HCT116 (cell line): ENCODE measurements at places on chromosomes 7 and 10.

DNA sequence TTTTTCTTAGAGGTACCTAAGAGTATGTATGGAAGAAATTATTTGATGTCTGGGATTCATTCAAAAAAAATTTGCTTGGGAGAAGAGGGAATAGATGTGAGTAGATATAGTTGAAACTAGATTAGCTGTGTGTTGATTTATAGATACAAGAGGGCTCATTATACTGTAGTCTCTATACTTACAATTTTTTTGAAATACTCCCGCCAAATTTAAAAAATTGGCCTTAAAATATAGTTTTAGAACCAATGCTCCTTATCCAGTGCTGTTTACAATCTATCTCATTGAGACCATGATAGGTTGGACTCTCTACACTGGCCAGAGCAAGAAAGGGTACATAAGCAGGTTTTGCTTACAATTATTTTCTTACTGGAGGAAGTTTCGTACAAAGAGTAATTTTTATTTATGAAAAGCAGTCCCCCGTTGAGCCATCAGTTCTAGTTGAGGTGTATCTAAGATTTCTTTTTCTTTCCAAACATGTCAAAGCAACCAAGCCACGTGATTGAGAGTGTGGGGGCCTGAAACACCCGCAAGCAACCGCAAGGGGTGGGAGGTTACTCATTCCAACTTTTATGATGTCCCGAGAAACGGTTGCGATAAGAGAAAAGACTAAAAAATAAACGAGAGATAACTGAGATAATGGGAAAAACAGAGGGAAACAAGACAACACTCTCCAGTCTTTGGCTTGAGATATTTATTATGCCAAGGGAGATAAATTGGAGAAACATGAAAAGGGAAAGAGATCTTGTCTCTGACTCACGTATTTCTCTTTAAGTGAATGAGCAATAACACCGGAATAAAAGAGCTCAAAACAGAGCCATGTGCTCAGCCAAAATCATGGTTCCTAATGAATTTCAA, 729.2 kb downstream of the LRMDA start:
- DNase-seq, result no peak

DNA sequence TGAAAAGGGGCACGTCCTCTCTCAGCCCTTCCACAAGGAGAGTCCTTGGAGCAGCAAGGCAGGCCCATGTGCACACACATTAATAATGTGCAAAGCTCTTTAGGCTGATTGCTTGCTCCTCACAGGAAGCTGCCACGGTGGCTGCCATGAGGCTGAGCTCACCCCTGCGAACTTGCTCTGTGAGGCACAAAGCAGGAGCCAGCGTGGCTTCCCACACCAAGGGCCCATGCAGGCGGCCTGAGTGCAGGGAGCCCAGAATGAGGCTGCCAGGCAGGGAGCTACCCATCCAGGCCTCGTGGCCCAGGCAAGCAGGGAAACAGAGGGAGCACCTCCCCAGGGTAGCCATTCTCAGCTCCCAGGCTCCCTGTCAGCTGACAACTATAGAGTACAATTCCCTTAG, 242.9 kb downstream of the GRID1 start:
- DNase-seq, result no peak

- DNase-seq, result no peak
Measured at GRCh38 chr7:8699875-8700624, 266.6 kb downstream of the NXPH1 start.

- DNase-seq, result no peak
Measured at GRCh38 chr7:159196584-159196983, 51.9 kb upstream of the VIPR2 start.

- DNase-seq, result no peak
Measured at GRCh38 chr7:92115821-92116220, 18.5 kb downstream of the CYP51A1 start.

- no peak for DNase-seq
Measured at GRCh38 chr7:53475776-53476175, 440.3 kb downstream of the POM121L12 start.

GRCh38 chr7:100896732-100897608, 1.3 kb upstream of the ACHE start:
- no peak for DNase-seq

GRCh38 chr7:137544453-137545058, 201.0 kb upstream of the PTN start:
- DNase-seq, result no peak

DNA sequence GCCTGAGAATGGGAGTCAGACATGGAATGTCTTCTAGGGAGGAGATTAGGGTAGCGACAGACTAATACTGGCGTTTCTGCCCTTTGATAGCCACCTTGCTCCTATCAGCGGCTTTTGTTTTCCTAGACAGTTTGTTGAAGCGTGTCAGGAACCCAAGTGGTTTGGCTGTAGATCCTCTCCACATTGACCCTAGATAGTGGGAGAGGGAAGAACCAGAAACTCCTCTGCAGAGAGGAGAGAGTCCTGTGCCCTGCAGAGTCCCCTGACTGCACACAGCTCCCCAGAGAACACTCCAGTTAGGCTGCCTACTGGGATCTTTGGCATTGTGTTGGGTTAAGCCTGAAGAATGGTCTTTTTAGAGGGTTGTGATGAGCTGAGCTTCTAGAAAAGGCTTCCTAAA, 2.4 kb downstream of the MEPCE start:
- no peak for DNase-seq

- DNase-seq, result no peak
Measured at GRCh38 chr7:2719007-2719406, 31.0 kb downstream of the AMZ1 start.

DNA sequence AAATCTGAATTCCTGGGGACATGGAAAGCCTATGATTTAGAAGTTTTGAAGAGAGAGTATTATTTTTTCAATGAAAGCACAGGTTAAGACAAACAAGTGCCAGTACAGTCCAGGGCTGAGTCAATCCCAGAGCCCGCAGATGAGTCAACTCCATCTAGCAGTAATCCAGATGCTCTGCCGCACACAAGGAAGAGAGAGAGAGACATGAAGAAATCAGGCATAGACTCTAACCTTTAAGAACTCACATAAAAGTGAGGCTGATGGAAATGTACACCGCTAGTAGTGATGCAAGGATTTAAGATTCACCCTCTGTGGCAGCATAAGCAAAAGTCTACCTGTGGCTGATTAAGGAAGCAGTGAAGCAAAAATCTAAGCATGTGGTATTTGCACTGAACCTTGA, 651.5 kb downstream of the TNS3 start:
- DNase-seq, result no peak

GRCh38 chr10:48253970-48254657, 20.4 kb downstream of the FRMPD2 start:
- DNase-seq, result no peak

- DNase-seq, result no peak
Measured at GRCh38 chr10:42380926-42381547, 257.3 kb downstream of the ZNF33B start.

GRCh38 chr7:130887182-130887956, 153.4 kb upstream of the KLF14 start:
- peak; percentile 80 for DNase-seq
